ENCODE measurements at places on chromosomes 4 and X.

GRCh38 chr4:5365071-5366008, 314.1 kb downstream of the STK32B start:
- DNase-seq, result peak; percentile 2

- no peak for DNase-seq
Observed at GRCh38 chr4:12319765-12320164, 891.1 kb upstream of the HS3ST1 start.

DNA sequence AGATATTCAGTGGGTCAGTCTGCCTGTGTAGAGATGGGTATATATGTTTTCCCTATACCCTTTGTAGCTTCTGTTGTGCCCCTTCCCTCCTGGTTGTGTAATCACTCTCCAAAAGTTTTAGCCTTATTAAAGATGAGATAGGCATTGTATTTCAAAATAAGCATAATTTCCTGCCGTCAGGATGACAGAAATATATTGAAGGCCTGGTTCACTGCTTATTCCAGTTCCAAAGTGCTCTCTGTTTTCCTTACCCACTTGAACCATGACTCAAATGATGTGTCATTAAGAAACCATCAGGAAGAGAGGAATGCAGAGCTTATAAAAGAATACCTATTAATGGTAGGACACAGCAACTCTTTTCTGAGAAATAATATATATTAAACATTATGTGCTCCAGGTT, 178.5 kb downstream of the GABRB1 start:
- DNase-seq, result no peak

DNA sequence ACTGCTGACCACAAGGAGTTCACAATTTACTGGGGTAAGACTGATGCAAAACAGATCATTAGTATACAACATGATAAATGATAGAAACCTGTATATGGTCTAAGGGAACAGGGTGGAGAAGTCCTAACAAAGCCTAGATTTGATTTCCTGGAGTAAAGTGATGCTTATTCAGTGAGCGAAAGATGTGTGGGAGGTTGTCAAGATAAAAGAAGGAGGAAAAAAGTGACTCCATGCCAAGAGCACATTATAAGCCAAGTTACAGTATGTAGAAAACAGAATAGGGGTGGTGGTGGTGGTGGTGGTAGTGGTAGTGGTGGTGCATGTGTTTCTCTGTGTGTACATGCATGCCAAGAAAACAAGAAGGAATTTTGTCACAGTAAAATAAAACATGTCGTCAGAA, 325.2 kb downstream of the MAPK10 start:
- DNase-seq, result no peak

DNA sequence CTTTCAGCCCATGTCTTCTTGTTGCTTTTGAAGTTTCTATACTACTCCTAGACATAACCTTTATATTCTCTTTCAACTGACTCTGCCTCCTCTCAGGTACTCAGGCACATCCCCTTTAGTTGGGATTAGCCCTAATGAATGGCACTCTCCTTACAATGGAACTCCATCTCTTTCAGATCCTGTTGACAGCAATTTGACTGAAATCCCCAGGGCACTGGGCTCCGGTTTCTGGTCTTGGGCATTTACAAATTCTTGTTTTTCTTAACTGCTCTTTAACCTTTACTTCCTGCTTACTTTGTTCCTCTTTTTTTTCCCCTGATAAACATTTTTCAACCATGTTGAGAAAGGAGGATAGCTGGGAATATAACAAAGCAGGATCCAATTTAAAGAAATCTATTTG, 68.9 kb downstream of the ENOX2 start:
- peak; percentile 54 for DNase-seq

- DNase-seq, result no peak
Observed at GRCh38 chr4:165724786-165725185, 148.3 kb upstream of the TLL1 start.

DNA sequence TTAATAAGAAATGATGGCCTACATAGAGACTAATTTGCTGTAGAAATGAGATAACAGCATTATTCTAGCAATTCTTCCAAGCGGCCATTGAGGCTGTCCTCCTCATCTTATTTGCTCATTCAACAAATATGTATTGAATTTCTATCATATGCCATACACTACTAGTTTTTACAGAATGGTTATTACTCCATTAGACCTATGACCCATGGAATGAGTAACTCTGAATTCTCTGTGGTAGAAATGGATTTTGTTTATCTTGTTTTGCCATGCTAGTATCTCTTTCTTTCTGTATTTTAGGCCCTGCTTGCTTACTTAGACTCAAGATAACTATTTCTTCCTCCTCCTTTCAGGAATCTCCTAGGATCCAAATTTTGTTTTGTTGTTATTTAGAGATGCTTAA, 103.5 kb downstream of the RPA4 start:
- no peak for DNase-seq

GRCh38 chr4:180832073-180832472, 1411.1 kb upstream of the TENM3 start:
- peak; percentile 27 for DNase-seq

DNA sequence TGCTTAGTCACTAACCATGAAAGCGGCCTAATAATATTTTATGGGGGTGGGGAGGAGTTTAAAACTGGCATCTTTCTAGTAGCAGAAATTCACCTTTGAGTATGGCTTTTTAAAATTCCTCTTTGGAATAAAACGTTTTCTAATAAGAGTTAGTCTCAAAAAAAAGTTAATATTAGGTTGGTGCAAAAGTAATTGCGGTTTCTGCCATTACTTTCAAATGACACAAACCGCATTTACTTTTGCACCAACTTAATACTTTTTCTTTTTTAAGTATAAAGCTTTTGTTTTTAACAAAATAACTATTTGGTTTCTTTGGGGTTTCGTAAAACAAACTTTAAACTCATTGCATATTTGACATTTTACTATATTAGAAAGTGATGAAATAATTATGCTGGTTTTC, 68.4 kb downstream of the FBXO8 start:
- DNase-seq, result no peak

DNA sequence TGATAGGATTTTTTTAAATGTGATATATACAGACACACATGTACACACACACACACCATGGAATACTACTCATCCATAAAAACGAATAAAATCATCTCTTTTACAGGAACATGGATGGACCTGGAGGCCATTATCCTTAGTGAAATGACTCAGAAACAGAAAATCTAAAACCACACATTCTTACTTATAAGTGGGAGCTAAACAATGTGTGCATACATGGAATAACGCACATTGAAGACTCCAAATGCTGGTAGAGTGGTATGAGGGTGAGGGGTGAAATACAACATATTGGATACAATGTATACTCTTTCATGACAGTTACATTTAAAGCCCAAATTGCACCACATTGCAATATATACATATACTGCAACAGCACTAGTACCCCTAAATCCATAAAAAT, 120.2 kb upstream of the ADGRL3 start:
- DNase-seq, result no peak

- no peak for DNase-seq
Observed at GRCh38 chr4:75371915-75372314, 142.3 kb downstream of the RCHY1 start.

- DNase-seq, result no peak
Observed at GRCh38 chrX:131801066-131801465, 222.0 kb upstream of the STK26 start.

- no peak for DNase-seq
Observed at GRCh38 chr4:110122201-110122600, 76.2 kb downstream of the ELOVL6 start.

GRCh38 chr4:87081826-87082225, 138.6 kb downstream of the KLHL8 start:
- DNase-seq, result no peak

DNA sequence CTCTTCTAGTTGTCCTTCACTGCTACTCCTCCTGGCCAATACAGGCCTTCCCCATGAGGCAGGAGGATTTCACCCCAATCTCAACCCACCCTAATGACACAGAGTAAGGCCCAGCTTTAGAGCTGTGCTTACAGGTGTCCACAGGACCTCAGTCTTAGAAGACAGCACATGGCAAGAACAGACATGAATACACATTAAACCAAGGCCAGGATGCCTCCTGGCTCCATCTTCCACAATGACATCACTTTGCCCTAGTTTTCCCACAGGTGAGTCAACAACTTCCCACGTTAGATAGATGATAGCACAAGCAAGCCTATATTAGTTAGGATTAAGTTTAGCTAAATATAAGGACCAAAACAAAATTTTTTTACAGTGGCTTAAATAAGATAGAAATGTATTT, 63.8 kb upstream of the NOCT start:
- no peak for DNase-seq

DNA sequence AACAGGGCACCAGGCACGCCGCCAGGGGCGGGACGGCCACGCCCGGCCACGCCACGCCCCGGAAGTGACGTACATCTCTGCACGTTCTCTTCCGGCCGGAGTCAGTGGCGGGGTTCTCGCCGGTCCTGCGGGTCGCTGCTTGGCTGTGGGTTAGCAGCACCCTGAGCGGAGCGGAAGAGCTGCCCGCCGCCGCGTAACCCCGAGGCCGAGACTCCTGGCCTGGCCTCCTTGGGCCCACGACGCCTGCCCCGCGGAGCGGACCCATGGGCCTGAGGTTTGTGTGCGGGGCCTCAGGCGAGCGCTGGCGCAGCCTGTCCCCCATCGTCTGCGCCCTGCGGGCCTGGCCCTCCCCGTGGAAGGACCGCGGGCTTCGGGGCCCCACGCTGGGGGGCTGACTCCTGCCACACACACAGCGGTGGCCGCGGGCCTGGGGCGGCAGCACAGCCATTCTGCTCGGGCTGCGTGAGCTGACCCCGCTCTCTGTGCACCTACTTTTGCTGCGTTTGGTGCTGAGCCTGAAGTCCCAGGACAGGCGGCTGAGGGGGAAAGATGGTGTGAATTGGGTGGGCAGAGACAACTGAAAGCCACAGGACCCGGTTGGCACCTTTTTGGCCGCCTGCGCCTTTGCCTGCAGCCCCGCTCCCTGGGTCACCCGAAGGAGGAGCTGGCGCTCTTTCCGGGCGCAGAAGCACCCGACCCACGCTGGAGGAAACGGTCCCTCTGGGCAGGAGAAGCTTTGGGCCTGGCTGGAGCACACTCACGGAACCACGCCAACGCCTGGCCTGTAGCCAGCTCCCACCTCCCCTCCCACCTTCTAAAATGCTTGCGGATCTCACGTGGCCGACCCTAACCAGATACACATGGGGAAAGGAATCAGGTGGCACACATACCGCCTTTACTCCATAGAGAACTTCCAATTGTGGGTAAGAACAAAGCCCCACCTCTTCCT, 28.1 kb downstream of the NOP14 start:
- peak; percentile 90 for DNase-seq

DNA sequence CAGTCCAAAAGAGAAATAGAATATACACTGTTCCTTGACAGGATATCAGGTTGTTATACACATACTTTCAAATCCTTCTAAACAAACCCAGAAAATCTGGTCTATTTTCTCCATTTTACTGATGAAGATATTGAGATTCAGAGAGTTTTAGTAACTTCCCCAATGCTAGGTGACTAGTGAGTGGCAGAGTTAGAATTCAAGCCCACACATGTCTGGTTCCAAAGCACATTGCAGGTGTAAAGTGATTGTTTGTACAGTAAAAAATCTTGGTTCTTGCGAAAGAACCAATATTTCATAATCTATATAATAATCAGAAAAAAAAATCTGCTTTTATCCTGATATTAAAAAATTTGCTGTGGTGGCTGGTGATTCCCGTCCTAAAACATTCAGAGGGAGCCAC, 39.5 kb upstream of the EMCN start:
- no peak for DNase-seq

DNA sequence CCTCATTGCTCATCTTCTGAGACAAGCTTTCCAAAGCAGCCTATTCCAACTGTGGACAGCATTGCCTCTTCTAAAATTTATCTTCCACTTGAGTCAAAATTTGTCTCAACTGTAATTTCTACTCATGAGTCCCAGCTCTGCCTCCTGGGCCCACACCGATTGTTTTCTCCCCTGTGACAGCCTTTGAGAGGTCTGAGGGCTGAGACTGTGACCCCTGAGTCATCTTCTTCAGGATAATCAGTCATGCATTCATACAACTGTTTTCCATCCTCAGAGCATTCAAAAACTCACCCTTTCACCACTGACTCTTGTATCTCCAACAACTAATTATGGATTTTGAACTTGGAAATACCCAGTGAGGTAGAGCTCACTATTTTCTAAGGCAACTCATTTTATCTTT, 228.1 kb downstream of the EDA2R start:
- DNase-seq, result no peak

DNA sequence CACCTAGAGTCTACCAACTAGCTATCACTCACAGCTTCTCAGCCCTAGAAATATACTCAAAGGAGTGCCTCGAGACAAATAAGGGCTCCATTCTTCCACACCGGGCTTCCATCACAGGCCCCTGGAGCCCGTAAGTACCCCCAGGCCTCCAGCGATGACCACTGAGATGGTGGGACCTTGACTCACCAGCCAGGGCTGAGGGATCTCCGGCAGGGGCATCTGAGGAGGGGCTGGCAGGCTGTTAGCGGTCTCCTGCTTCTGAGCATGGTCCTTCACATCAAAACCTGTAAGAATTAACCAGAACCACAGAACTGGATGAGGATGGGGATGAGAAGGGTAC, 71.3 kb downstream of the AFAP1 start:
- DNase-seq, result no peak

DNA sequence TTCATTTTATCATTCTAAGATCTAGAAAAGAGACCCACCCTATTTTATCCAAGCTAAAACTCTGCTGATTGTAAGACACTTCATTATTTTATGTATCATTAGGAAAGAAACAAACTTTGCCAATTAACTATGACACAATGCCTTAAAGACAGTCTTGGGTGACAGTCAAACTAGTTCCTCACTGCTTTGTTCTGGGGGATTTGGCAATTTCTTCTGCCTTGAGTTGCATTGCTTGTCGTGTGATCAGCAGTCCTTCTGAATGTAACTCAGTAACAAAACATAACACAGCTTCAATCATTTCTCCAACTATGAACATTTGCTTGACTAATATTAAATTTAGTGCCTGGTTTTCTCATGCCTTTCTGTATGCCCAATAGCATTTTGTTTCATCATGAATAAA, 577.9 kb upstream of the DIPK2B start:
- DNase-seq, result no peak

DNA sequence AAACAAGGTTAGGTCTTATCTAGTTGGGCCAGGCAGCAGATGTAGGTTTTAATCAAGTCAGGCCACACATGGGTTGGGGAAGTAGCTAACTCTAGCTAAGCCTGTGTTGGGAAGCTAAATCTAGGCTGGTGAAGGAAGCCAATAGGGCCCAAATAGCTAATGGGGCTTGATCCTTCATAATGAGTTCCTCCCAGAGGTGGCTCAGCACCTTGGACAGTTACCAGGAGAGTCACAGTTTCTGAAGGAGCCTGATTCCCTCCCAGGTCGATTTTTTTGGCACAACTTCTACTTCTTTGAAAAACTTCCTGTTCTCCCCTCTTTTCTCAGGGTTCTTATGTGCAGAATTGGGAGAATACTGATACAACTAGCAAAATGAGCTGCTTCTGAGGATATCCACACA, 242.5 kb upstream of the PRPS2 start:
- DNase-seq, result no peak
